ENCODE measurements at places on chromosomes 11 and 22. TPM values are rescaled to one million over a fixed set of nuclear protein-coding genes. Genes with fewer than 3 reads are reported as not detected.

Gene CRYBB2
- not detected for total RNA-seq

Gene TMEM126A
- 52.1 TPM for total RNA-seq

Gene OR2AG2
- total RNA-seq, result 0.62 TPM

Gene SEC14L2
- 25.1 TPM for total RNA-seq

Gene SLC29A2
- total RNA-seq, result 18.9 TPM

All from activated CD4-positive, alpha-beta T cell treated with anti-CD3 and anti-CD28 coated beads, Interleukin-2, amount 10 ng/mL, durations not matched to agents 24 days and 14 days (primary cell).